ENCODE measurements at places on chromosomes 1 and 21. TPM values are rescaled to one million over a fixed set of nuclear protein-coding genes. Genes with fewer than 3 reads are reported as not detected.

Gene BROX
- total RNA-seq, result 28.9 TPM

Gene FAM151A
- total RNA-seq, result 0.80 TPM

DNA sequence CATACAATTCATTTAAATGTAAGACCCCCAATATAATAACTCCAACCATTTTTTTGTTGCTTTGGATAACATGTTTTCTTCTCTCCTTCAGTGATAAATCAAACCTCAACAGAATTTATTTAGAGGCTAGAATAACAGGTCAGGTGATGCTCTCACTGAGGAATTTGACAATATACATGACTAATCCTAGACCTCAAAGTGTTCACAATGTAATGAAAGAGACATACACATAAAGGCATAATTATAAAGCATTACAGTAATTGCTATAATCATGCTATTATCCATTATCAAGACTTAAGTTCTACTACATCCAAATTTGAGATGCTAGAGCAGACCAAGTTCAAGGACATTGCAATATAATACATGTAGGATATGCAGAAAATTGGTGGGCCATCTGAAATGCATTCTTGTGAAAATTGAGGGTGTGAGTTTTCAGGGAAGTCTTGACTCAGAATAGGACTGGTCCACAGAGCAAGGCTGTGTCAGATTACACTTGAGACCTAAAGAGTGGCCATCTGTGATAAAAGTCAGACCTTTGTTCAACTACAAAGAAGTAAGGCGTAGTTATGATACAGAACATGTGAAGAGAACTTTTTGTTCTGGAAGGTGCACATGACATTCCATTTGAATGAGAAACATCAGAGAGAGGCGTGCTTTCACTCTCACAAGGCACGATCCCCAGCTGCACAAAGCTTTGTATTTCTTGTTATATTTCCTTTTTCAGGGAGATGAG, 45.5 kb downstream of the UTP25 start:
- no peak for DNase-seq
- no peaks in the 10 kb centered on the region for H3K4me1 ChIP-seq
- peaks cover 61% of the 10 kb centered on the region for H3K27me3 ChIP-seq
- no peak overlapping the region for H3K27ac ChIP-seq
- H3K36me3 ChIP-seq, result no peaks in the 10 kb centered on the region

DNA sequence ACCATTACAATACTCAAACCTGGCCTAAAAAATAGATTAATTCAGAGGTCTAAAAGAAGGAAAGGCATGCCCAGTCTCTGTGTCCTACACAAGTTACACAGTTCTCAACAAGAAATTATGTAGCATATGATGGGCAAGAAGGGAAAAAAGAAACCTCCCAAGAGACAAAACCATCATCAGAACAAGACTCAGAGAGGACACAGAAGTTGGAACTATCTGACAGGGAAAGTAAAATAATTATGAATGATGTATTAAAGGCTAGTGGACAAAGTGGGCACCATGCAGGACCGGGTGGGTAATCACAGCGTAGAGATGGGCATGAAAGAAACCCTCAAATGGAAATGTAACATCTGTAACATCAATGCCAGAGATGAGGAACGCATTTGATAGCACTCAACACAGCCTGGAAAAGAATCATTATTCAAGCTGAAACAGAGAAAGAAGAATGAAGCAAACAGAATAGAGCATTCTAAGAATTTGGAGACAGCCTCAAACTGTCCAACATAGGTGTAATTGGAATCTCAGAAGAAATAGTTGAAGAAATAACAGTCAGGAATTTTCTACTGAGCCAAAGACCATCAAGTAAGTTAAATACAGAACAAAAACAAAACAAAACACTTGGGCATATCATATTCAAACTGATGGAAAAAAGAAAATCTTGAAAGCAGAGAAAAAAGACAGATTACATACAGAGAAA, 29.7 kb downstream of the PER3 start:
- H3K4me3 ChIP-seq, result no peak overlapping the region
- H3K27me3 ChIP-seq, result no peaks in the 10 kb centered on the region
- peaks cover 75% of the 10 kb centered on the region for H3K36me3 ChIP-seq
- H3K27ac ChIP-seq, result no peak overlapping the region

DNA sequence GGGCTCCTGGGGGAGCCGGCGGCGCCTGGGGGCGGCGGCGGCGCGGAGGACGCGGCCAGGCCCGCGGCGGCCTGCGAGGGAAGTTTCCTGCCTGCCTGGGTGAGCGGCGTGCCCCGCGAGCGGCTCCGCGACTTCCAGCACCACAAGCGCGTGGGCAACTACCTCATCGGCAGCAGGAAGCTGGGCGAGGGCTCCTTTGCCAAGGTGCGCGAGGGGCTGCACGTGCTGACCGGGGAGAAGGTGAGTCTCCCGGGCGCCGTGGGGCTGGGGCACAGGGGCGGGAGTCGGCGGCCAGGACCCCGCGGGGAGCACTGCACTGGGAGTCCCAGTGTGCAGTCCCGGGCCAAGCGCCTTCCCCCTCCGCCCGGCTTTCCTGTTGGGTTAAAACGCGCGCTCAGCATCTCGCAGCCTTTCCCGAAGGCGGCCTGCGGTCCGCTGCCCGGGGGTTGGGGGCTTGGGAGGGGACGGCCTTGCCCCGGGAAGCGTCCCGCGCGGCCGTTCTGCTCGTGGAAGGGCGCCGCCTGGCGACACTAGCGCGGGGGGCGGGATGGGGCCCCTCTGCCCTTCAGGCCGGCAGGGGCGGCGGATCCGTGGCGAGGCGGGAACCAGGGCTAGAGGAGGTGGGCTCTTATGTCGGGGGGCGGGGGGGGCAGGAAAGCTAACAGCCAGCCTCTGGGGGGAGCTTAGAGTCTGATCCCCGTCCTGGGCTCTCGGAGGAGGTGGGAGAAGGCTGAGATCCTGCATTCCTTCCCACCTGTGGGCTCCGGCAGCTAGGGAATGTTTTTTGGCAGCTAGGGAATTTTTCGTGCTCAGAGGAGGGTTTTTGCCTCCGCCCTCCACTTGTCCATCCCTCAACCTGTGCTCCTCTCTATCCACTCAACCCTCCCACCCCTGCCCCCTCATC, 1.1 kb downstream of the HUNK start:
- DNase-seq, result peak; percentile 33
- H3K27ac ChIP-seq, result no peak overlapping the region
- H3K36me3 ChIP-seq, result no peaks in the 10 kb centered on the region
- H3K4me3 ChIP-seq, result peak overlapping the region; percentile 72

- H3K4me3 ChIP-seq, result no peak overlapping the region
- H3K27ac ChIP-seq, result no peak overlapping the region
- no peaks in the 10 kb centered on the region for H3K36me3 ChIP-seq
- no peaks in the 10 kb centered on the region for H3K27me3 ChIP-seq
- DNase-seq, result no peak
Observed at GRCh38 chr1:226782845-226783601, 43.9 kb upstream of the ITPKB start.

Data from left ventricle myocardium inferior (tissue), 1 donor.